ENCODE measurements at places on chromosomes 3 and 15. TPM values are rescaled to one million over a fixed set of nuclear protein-coding genes. Genes with fewer than 3 reads are reported as not detected.

DNA sequence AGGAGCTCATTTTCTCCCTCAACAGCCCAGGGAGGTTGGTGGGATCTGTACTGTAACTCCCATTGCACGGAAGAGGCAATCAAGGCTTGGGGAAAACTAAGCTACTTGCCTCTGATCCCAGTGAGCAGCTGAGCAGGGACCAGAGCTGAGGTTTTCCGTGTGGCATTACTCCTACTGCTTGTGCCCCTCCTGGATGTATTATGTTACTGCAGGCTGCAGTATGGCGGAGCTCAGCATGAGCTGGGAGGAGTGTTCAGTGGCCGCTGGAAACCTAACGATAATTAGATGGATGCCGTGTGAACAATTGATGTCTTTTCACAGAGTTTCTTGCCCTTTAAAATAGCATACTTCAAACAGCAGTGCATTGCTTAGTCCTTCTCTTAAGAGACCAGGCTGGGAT, 2.0 kb upstream of the TPRG1 start:
- H3K27ac ChIP-seq: no peak overlapping the region
- H3K4me1 ChIP-seq: no peaks in the 10 kb centered on the region
- H3K36me3 ChIP-seq: no peaks in the 10 kb centered on the region
- no peak for DNase-seq

GRCh38 chr3:189353988-189354889, 182.5 kb downstream of the TPRG1 start:
- no peak overlapping the region for H3K27ac ChIP-seq
- no peaks in the 10 kb centered on the region for H3K27me3 ChIP-seq
- no peaks in the 10 kb centered on the region for H3K36me3 ChIP-seq
- no peak overlapping the region for H3K4me3 ChIP-seq

DNA sequence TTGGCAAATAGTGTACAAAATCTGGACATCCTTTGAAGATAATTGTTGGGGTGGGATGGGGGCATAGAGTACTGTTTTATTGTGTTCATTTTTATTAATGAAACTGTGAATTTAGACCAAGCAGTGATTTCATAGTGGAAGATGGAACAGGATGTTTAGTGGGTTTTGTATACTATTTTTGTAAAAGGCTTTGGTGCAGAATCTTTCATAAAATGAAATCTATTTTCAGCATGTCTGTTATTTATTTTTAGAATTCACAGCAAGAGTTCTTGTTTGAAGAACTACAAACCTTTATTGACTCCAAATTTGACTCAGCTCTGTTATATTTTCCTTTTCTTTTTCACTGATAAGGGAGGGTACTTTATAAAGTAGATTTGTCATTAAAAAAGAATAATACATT, 145.4 kb downstream of the AKAP13 start:
- H3K27me3 ChIP-seq: no peaks in the 10 kb centered on the region
- no peak for DNase-seq

- H3K4me1 ChIP-seq: peaks cover 6% of the 10 kb centered on the region
- H3K4me3 ChIP-seq: no peak overlapping the region
- no peak for DNase-seq
- H3K27ac ChIP-seq: no peak overlapping the region
- peaks cover 2% of the 10 kb centered on the region for H3K36me3 ChIP-seq
Measured at GRCh38 chr3:136842294-136842693, 19.7 kb upstream of the NCK1 start.

GRCh38 chr15:34147371-34148140, 45.7 kb downstream of the PGBD4 start:
- peaks cover 24% of the 10 kb centered on the region for H3K36me3 ChIP-seq
- H3K4me1 ChIP-seq: no peaks in the 10 kb centered on the region
- no peak overlapping the region for H3K4me3 ChIP-seq
- H3K27ac ChIP-seq: no peak overlapping the region
- no peak for DNase-seq

DNA sequence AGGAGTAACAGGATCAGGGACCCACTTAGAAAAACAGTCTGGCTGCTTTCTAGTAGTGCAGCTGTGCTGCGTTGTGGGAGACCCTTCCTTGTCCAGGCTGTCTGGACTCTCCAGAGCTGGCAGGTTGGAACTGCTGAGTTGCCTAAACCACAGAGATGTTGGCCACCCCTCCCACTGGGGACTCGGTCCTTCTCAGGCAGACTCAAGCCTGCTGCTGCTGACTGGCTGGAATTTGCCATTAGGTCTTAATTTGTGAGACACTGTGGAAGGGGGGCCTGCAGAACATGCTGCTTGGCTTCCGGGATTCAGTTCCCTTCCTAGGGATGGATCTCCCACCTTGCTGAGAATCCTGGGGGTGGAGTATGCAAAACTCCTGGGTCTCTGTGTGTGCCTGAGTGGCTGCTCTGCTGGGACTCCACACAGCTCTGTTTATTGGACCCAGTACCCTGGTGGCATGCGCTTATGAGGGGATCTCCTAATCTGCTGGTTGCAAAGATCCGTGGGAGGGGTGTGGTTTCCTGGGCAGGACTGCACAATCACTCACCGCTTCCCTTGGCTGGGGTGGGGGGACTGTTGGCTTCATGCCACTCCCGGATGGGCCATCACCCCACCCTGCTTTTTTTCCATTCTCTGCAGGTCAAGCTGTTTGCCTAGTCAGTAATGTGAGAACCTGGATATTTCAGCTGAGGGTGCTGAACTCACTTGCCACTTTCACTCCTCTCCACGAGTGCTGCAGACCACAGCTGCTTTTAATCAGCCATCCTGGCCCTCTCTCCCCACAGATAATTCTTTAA, 150.5 kb downstream of the CFAP20DC start:
- no peaks in the 10 kb centered on the region for H3K4me1 ChIP-seq
- H3K27ac ChIP-seq: peak overlapping the region; percentile 9
- H3K36me3 ChIP-seq: no peaks in the 10 kb centered on the region
- no peak overlapping the region for H3K4me3 ChIP-seq
- peak; percentile 61 for DNase-seq

GRCh38 chr3:169663951-169664820, 674 bp upstream of the MECOM start:
- peak overlapping the region; percentile 15 for H3K27ac ChIP-seq
- no peak overlapping the region for H3K4me3 ChIP-seq
- no peaks in the 10 kb centered on the region for H3K36me3 ChIP-seq
- peaks cover 12% of the 10 kb centered on the region for H3K4me1 ChIP-seq
- no peaks in the 10 kb centered on the region for H3K27me3 ChIP-seq
- peak; percentile 57 for DNase-seq

DNA sequence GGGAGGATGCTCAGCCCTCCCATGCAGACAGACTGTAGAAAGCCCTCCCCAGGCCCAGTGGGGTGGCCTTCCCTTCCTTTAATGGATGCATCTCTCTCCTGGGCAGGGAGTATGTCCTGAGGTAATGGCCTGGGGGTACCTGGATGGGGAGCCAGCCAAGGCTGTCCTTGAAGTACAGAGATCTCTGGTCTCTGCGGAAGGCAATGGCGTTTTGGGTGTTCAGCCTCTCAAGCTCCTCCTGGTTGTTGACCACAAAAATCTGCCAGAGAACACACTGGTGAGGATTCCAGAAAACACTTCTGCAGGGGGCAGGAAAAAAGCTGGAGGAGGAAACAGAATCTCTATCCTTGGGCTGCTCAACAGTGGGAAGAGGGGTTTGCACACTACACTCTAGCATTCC, 28.9 kb downstream of the EAF1 start:
- no peaks in the 10 kb centered on the region for H3K36me3 ChIP-seq
- H3K27ac ChIP-seq: no peak overlapping the region
- no peaks in the 10 kb centered on the region for H3K4me1 ChIP-seq
- no peaks in the 10 kb centered on the region for H3K27me3 ChIP-seq

GRCh38 chr3:41106691-41107090, 92.6 kb upstream of the CTNNB1 start:
- no peaks in the 10 kb centered on the region for H3K36me3 ChIP-seq
- no peak overlapping the region for H3K4me3 ChIP-seq
- no peak overlapping the region for H3K27ac ChIP-seq

DNA sequence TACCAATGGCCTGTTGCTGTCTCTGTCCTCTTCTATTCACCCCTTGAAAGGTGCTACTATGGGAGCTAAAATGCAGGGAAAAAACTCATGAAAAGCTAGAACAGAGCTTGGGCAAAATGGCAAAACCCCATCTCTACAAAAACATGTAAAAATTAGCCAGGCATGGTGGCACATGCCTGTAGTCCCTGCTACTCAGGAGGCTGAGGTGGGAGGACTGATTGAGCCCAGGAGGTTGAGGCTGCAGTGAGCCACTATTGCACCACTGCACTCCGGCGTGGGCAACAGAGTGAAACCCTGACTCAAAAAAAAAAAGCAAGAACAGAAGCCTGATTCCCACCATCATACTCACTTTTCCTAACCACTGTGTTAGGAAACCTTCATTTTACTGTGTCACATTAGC, 1.9 kb downstream of the MAP4 start:
- H3K36me3 ChIP-seq: peaks cover 1% of the 10 kb centered on the region
- peak overlapping the region; percentile 58 for H3K27ac ChIP-seq
- no peak for DNase-seq
- peaks cover 30% of the 10 kb centered on the region for H3K4me1 ChIP-seq

Gene ROBO1
- total RNA-seq: 72.6 TPM

Gene GOLGA6D
- total RNA-seq: 0.12 TPM

Gene SLCO3A1
- 20.5 TPM for total RNA-seq

Gene GABRG3
- not detected for total RNA-seq
